ENCODE measurements at places on chromosomes 12 and 14.
A peak's percentile ranks its signal among the peaks of the same experiment; 100 is the strongest.

GRCh38 chr12:89750389-89751351 is 42.0 kb upstream of the ATP2B1 start:
- DNase-seq: no peak

DNA sequence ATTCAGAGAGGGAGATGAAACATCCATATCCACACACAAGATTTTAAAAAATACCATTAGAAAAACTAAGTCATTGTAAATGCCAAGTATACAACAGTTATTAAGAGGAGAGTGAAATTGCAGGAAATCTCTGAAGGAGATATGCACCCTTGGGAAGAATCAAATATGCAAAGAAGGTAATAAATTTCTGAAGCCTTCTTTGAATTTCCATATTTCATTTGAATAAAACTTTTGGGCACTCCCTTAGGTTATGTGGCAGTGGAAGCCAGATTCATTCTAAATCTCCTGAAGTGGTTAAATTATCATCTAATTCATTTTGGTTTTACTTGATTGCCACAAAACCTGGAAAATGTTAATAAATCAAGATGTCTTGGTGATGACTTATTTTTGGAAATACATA is 138.9 kb upstream of the CLEC14A start:
- no peak for DNase-seq

DNA sequence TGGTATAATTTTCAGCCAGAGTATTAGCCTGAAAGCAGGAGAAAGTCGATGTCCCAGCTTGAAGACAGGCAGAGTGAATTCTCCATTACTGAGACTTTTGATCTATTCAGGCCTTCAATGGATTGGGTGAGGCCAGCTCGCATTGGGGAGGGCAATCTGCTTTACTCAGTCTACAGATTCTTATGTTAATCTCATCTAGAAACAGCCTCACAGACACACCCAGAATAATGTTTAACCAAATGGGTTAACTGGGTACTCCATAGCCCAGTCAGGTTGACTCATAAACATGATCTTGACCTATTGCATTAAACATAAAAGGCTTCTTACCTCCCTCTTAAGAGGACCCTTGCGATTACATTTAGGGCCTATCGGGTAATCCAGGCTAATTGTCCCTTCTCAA is 118.0 kb downstream of the KTN1 start:
- no peak for DNase-seq

GRCh38 chr14:61403411-61403810 is 82.0 kb downstream of the PRKCH start:
- DNase-seq: no peak

DNA sequence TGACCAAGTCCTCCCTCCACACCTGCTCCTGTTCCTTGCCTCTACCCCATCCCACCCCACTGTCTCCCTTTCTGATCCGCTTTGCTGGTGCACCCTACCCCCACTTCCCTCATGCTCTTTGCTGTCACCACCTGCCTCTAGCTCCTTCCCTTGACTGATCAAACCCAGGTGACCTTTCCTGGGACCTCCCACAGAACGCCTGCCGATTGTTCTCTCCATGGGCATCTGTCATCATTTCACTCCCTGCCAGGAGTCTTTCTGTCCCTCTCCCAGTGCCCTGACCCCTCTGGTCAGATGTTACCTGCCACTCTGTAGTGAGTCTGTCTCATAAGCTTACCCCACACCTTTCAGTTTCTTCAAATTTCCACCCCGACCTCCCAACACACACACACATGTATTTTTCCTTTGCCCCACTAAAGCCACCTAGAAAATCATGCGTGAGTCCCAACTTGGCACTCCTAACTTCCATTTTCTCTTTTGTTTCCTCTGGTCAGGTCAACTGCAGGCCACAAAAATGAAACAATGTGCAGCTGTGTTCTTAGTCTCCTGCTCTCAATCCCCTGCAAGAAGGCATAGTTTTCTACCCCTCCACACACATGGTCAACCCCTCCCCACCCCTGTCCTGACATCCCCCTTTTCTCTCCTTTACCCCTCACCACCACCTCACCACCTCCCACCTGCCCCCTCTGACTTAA is 229.8 kb downstream of the DPF3 start:
- no peak for DNase-seq

- no peak for DNase-seq
Measured at GRCh38 chr12:112939761-112940381, 1.6 kb downstream of the OAS3 start.

DNA sequence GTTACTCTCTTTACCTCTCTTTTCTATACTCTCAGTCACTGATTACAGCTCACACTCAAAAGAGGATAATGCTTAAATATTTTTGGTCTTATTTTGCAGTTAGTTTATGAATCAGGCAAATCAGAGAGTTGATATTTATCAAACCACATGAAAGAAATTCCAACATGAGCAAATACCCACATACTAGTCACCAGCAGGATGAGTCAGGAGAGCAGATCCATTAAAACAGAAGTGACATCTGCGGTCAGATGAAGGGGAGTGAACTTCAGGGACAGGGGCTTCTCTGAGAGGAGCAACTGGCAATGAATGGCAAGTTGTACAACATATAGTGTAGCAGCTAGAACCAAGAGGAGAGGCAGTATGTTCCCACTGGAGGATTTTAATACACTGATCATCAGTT is 258.7 kb downstream of the SYT10 start:
- no peak for DNase-seq

DNA sequence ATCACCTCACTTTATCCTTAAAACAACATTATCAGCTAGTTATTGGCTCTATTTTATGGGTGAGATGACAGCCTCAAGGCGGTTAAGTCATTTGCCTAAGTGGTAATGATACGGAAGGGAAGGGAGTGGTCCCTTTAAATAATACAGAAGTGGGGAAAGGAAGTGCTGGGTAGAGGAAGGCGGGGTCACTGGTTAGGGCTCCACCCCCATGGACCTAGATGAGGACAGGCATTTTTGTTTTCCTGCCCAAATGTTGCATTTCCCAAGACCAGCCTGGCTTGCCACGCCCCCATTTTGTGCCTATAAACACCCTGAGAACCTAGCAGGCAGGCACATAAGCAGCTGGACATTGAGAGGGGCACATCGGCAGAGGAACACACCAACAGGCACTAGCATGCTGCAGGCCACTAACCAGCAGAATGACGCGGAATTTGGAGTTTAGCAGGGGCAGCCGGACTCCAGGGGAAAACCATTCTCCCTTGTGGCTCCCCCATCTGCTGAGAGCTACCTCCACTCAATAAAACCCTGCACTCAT is 100.9 kb downstream of the EPS8 start:
- peak; percentile 67 for DNase-seq

DNA sequence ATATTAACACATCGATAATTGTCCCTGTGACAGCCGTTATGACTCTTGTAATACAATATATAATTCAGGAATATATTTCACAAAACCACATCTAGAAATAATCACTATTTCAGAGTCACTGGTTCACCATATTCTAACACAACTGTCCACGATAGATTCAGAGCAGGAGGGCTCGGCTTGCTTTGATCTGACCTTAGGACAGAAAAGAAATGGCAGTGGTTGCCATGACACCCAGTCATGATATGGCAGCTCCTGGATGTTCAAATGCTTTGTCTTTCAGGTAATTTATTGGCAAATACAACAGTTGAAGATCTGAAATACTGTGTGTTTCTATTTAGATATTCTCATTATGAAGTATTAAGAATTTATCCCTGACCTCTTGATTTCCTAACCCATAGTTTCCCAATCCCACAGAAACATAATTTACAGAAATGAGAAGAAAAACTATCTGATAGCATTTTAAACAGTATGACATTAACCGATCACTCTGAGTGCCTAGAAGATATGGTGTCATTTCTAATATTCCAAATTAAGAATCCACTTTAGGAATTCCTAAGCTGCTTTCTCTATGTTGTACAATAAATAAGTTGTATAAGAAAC is 116.4 kb downstream of the EPS8 start:
- DNase-seq: no peak

- DNase-seq: no peak
Measured at GRCh38 chr12:127422935-127423566, 843.9 kb upstream of the TMEM132C start.

- DNase-seq: no peak
Measured at GRCh38 chr12:92237762-92238523, 92.3 kb upstream of the BTG1 start.

GRCh38 chr14:92747701-92748258 is 647 bp downstream of the LGMN start:
- peak; percentile 13 for DNase-seq

- no peak for DNase-seq
Measured at GRCh38 chr12:75259143-75259542, 49.5 kb upstream of the KCNC2 start.

DNA sequence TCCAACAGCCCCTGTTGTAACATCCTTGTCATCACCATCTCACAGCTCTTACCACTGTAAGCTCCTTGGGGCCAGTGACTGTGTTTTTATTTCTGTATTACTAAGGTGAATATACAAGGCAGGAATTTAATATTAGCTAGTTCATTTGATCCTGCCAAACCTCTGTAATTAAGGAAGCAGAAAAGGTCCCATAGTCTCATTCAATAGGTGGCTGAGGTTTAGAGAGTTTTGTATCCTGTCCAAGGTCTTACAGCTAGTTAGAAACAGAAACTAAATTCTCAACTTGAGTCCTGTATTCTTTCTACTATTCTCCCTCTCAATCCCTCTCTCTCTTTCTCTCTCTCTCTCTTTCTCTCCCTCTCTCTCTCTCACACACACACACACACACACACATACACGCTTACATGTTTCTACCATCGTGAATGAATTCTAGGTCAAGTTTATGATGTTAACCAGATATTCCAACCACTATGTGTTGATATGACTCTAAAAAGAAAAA is 543 bp upstream of the GLIPR1 start:
- DNase-seq: no peak

DNA sequence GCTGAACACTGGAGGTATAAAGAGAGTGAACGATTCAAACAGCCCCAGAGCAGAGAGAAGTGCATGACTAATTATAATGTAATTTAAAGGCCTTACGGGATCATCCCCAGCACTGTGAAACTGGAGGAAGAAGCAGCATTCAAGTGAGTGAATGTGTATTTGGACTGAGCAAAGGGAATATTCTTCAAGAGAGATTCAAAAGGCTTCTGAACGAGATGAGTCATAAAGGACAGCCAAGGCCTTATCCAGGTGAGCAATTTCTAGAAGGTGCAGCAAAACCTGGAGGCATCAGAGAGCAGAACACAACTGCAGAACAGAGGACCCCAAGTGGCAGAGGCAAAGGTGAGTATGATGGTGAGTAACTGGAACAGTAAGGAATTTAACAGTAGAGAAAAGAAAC is 127.2 kb downstream of the BCAT1 start:
- DNase-seq: no peak

- DNase-seq: no peak
Measured at GRCh38 chr12:54983536-54984101, 943 bp downstream of the TESPA1 start.

GRCh38 chr12:97308576-97309198 is 153.9 kb upstream of the RMST start:
- no peak for DNase-seq

GRCh38 chr12:15811214-15812127 is 22.3 kb upstream of the EPS8 start:
- no peak for DNase-seq

DNA sequence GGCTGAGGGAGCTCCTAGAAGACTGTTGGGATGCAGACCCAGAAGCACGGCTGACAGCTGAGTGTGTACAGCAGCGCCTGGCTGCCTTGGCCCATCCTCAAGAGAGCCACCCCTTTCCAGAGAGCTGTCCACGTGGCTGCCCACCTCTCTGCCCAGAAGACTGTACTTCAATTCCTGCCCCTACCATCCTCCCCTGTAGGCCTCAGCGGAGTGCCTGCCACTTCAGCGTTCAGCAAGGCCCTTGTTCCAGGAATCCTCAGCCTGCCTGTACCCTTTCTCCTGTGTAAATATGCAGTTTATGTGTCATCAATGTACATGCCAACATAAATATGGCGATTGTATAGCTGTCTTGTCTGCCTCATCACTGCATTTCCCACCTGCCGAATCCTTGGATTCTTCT is 7.5 kb downstream of the AMHR2 start:
- DNase-seq: no peak

DNA sequence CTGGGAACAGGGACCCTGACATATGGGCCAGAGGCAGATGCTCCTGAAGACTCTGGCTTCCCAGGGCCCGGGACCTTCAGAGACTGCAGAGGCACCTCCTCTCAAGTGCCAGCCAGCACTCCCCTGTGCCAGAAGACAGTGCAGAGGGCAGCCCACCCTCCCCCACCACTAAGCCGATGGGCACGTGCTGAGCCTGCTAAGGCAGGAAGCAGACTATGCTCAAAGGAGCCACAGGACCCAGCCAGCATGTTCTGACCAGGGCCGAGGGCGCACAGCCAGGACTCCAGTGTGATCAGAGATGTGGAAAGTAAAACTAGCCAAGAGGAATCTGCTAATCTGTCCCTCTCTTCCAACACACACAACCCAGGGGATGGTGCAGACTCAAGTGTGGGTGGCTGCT is 29.8 kb downstream of the DIO3 start:
- no peak for DNase-seq

DNA sequence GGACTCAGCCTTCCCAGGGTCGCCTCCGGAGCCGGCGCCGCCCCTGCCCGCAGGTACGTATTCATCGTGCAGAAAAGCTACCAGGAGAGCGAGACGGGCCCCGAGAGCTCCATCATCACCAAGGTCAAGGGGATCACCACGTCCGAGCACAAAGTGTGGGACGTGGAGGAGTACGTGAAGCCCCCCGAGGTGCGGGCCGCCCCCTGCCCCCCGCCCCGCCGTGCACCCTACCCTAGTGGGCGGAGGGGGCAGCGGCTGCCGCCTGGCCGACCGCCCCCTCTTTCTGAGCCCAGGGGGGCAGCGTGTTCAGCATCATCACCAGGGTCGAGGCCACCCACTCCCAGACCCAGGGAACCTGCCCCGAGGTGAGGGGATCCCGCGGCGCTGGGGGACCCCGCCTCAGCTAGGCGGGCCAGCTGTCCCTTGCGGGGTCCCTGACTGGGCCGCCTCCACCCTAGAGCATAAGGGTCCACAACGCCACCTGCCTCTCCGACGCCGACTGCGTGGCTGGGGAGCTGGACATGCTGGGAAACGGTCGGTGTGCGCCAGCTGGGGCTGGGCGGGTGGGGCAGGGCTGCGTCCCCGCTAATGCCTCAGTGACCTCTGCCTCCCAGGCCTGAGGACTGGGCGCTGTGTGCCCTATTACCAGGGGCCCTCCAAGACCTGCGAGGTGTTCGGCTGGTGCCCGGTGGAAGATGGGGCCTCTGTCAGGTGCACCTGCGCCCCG is 973 bp downstream of the P2RX2 start:
- no peak for DNase-seq
